ENCODE measurements at places on chromosomes 2 and 18.

GRCh38 chr2:32262105-32262504 is 2.6 kb downstream of the NLRC4 start:
- DNase-seq = no peak

GRCh38 chr2:176156807-176157498 is at the start of gene HOXD3:
TSS of gene HOXD3 (plus strand) at chr2:176157307. CDS start at chr2:176169115, 11,808 bp downstream.
- peak; percentile 69 for DNase-seq

DNA sequence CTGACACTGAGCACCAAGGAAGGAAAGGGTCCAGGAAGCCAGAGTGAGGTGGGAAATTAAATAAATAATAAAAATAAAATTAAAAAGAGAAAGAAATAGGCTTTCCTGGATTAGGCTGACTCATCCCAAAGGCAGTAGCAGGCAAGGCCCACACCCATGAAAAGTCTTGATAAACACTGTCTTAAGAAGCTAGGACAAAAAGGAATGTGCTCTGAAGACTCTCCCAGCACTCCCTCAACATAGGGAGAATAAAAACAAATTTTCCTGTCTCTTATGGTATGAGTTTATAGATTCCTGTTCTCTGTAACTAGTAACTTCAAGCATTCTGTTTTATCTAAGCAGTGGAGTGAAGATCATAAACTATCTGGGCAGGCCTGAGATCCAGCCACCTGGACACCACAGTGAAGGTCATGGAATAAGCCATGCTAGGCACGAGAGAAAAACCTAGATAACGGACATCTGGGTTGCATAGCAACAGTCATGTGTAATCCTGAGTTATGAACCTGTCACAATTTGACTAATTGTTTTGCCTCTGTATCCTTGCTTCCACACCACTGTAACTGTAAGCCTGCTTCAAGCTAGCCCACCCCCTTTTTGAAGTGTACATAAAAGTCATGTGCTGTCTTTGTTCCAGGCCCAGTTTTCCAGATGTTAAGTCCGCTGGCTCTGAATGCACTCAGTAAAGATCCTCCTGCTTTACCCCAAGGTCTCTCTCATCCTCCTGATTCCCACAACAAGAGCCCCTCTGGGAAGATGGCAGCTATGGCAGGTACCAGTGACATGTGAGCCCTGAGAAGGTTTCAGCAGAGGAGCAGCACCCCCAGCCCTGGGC is 107.8 kb downstream of the NDUFA10 start:
- DNase-seq = no peak

DNA sequence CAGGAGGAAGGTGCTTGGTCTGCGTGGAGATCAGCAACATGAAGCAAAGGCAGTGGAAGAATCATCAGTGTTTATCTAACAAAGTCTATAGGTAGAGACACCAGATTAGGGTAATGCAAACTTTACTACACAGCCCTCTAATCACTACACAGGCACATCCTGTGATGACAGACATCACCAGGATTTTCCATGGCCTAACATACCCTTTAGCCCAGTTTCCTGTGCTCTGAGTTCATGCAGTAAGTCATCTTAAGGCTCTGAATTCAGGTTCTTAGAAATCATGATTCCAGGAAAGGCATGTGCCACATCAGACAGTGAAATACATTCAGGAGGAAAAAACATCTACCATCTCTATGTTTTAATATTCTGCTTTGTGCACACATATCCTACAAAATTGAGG is 708.5 kb upstream of the SLC8A1 start:
- DNase-seq = no peak

GRCh38 chr18:35005963-35006577 is 35.1 kb upstream of the MAPRE2 start:
- DNase-seq = peak; percentile 55

DNA sequence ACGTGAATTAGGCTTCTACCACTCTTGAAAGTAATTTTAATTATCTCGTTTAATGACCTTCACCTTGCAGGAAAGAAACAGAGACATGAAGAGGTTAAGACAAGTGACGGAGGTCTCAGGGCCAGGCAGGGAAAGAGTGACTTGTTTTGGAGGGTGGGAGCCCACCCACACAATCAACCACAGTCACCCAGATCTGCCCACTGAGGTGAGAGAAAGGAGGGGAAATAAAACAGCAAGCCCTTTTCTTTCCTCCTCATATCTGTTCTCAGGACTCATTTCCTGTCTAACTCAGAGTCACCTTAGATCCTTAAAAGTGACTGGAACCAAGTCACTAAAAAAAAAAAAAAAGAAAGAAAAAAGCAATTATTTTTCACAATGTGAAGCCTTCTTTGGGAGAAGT is 26.8 kb downstream of the ATP8B1 start:
- no peak for DNase-seq

DNA sequence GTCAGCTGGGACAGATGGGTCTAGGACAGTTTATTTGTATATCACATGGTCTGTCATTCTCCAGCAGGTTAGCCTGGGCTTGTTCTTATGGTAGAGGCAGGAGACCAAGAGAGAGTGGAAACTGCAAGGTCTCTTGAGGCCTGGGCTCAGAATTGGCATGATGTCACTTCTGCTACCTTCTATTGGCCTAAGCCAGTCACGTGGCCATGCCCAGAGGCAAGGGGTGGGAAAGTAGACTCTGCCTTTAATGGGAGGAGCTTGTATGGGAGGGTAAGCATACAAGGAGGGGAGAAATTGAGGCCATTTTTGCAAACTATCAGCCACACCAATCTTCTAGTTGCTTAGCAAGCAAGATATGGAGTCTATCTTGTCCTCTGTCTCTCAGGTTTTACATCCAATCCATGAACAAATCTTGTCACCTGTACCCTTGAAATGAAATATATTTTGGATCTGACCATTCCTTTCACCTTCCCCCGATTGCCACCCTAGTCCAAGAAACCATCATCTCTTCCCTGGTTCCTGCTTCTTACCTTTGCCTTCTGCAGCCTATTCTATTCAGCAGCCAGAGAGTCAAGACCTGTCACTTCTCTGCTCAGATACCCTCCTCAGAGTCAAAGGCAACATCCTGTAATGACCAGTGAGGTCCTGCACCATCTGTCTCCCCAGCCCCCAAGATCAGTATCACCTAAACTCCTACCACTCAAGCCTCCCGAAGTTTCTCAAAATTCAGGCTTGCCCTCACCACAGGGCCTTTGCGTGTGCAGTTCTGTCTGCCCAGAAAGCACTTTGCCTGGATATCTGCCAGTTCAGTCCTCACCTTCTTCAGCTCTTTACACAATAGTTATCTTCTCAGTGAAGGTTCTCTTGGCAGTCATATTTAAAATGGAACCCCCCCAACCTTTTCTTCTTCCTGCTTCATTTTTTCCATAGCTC is 240.0 kb downstream of the LOXHD1 start:
- no peak for DNase-seq

DNA sequence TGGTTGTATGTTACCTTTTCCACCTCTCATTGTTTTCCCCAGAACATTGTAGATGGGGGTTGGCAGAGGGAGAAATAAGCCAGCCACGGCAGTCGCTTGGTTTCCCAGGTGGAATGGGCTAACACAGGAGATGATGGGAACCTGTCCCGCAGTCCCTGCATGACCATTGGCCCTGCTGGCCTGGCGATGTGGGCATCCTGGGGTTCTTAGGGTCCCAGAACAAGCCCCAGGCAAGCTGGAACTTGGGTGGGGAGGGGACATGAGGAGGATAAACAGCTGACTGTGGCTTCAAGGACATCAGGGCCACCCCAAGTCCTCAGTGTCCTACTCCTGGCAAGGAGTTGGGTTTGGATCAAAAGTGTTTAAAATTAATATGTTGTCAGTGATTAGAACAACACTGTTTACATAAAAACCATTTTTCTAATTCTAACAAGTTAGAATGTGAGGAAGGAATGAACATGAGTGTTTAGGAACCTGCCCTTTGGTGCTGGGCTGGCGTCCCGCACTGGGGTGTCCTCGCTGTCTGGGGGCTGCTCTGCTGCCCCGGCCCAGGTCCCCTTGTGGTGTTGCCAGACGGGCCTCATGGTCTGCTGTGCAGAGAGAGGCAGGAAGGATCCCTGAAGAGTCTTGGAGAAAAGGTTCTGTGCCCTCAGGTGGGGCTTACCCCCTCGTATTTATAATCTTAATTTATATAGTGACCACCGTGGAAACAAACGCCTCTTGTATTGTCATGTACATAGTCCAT is 95.1 kb downstream of the USP40 start:
- DNase-seq = no peak

DNA sequence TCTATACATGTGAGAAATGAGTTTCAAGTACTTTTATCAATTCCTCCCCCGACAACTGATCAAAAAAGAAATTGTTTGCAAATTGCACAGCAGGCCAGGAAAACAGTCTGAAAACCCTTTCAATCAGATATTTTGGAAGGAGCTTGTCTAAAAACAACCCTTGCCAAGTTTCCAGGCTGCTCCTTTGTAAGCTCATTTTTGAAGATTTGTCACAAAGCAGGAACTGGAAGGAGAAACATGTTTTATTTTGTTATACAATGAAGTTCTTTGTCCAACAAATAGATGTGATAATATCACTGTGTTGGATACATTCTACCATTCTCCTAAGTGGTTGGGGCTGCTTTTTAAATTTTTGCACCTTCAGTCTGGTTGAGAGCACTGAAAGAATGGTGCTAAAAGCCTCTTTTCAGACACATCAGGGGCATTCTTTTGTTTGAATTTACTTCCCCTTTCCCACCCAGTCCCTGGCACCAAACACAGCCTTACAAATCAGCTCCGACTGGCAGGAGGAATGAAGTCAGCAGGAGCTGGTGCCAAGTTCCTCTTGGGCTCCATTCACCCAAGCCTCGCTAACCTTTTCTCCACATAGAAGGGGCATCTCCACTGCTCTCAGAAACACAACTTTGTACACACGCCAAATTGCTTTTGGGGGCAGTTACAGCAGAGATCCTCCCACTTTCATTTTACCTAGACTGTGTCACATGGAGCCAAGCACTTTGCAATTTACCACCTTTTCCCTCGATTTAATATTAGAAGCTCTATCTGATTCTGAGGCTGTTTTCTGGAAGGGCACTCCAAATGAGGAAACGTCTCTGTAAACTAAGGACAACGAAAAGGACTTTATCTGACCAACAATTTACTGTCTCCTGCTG is 88.0 kb downstream of the C1D start:
- peak; percentile 37 for DNase-seq

GRCh38 chr2:8119782-8120505 is 561.9 kb upstream of the ID2 start:
- peak; percentile 71 for DNase-seq

GRCh38 chr2:211477537-211478275 is 921.3 kb downstream of the CPS1 start:
- no peak for DNase-seq

DNA sequence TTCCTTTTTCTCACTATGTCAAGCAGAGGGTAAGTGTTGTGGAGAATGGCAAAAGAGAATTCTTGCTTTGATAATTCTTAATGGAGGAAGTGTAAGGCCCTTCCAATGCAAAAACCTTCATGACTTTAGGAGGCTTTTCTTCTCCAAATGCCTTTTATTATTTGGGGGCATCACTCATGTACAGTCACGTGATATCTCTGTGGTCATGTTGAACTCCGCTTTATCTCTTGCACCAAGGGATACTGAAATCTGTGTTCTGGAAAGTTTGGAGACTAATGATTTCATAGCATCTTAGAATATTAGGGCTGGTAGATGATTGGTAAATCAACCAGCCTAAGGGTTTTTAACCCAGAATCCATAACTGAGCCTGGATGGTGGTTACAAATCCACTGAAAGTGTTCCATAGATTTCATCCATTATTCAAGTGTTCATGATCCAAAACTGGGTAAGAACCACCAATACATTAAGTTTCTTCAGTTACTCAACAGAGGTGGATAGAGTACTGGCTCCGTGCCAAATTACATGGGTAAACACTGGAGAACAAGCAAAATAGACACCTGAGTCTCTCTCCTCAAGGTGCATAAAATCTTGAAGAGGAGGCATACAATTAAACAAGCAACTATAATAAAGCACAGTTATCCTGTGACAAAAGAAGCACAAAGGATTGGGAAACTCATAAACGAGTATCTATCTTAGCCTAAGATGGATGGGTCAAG is 169.6 kb upstream of the EPHA4 start:
- no peak for DNase-seq

GRCh38 chr2:25877431-25878360 is 591 bp downstream of the ASXL2 start:
- peak; percentile 59 for DNase-seq

DNA sequence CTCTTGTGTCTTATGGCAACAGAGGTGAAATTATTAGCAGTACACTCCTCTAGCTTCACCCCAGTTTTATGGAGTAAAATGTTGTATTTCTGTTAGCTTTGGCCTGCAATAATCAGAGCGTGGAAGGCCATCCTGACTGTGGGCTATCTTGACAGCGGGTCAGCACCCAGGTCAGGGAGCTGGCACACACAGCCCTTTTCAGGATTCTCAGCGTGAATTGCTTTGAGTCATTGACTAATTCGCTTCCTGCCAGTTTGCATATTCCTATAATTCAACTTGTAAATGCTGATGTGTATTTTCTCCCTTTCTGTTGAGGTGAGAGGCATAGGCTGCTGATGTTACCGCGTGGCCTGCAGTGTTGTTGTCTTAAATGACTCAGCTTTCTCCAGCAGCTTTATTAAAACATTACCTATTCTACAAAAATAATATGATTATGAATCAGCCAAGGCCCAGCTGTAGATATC is 109.6 kb upstream of the EML6 start:
- DNase-seq = peak; percentile 87

- DNase-seq = peak; percentile 7
These were observed 423.5 kb upstream of the SLC14A2 start for GRCh38 chr18:45191795-45192194.

DNA sequence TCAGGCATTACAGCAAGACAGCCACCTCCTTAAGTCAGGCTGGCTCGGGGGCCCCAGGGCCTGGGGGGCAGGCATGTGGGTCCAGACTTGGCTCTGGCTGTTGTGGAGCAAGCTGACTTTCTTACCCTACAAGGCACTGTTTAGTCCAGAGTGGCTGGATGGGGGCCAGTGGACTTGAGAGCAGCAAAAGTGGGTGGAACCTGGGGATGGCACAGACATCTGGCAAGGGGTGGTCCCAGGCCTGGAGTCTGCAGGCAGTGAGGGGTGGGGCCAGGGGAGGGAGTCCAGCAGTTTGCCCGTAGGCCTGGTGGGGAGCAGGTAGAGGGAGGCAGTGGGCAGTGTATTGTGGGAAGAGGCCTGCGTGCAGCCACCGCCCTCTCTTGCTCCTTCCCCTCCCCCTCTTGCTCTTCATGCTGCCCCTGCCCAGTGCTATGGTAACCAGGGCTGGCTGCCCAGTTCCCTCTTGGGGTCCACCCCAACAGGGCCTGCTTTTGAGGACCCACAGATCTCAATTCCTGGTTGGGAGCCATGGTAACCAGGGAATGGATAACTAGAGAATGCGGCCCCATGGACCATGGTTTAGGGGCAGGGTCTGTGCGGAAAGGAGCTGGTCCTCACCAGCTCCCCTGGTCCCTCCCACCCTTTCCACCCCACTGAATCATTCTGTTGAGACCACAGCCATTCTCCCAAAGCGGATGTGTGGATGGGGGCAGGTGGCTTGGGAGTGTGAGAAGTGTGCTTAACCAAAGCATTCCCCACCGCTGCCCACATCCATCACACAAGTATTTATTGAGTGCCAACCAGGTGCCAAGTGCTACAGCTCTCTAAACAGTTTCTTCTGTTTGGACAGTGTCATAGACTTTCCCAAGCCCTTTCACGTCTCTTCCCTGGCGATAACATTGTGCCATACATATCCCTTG is 19.3 kb downstream of the SPEG start:
- peak; percentile 94 for DNase-seq

GRCh38 chr2:147641651-147642050 is 203.2 kb upstream of the ACVR2A start:
- peak; percentile 49 for DNase-seq
